ENCODE measurements at places on chromosomes 4 and X. TPM values are rescaled to one million over a fixed set of nuclear protein-coding genes. Genes with fewer than 3 reads are reported as not detected.

The WDR17 gene
- 0.29 TPM for polyA plus RNA-seq

The UGT2B15 gene
- not detected for polyA plus RNA-seq

The TSPAN7 gene
- polyA plus RNA-seq: not detected

The ADH1A gene
- not detected for polyA plus RNA-seq
